ENCODE measurements at places on chromosomes 4 and X.

GRCh38 chr4:10302096-10302495 is 155.1 kb downstream of the ZNF518B start:
- no peak for DNase-seq

DNA sequence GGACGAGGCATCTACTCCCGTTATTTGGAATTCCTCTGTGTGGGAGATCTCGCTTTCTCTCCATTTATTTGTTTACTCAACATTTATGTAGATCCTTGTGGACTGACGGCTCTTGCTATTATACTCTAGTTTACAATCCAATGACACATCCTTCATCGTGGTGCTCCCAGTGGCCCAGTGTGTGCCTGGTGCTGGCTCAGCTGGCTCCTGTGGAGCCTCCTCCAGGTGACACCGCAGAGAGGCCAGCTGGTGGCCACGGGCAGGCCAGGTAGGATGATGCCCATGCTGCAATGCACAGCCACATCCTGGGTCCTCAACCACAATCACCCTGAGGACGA is 84.0 kb upstream of the AFAP1 start:
- DNase-seq: no peak

- no peak for DNase-seq
Measured at GRCh38 chr4:61379406-61379805, 179.3 kb downstream of the ADGRL3 start.

DNA sequence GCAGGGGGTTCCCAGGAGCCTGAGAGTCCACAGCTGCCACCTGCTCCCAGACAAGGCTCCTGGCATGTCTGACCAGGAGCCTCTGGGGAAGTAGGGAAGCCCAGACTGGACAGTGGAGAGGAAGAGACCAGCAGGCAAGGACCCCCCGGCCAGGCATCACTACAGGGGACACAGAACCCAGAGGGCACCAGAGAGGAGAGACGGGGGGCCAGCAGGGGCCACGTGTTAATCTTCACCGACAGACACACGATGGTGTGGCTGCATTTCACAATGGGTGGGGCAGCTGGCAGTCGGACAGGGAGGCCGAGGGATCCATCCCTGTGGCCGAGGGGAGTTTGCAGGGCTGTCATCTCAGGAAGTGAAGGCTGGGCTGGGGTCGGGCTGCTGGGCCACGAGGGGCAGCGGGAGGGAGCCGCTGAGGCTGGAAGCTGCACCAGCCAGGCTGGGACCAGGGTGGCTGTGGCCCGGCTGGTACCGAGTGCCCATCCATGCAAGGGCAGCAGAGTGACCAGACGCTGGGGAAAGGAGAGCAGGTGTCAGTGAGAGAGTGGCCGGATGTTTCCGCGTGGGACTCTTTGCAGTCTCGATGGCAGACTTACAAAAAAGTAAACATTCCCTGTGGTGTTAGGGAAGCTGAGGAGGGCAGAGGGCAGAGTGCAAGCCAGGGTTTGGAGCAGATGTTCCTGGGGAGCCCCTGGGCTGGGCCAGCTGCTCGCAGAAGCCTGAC is 4.7 kb downstream of the PDE6B start:
- DNase-seq: no peak

- no peak for DNase-seq
Measured at GRCh38 chrX:9935436-9935835, 31.7 kb upstream of the CLDN34 start.

DNA sequence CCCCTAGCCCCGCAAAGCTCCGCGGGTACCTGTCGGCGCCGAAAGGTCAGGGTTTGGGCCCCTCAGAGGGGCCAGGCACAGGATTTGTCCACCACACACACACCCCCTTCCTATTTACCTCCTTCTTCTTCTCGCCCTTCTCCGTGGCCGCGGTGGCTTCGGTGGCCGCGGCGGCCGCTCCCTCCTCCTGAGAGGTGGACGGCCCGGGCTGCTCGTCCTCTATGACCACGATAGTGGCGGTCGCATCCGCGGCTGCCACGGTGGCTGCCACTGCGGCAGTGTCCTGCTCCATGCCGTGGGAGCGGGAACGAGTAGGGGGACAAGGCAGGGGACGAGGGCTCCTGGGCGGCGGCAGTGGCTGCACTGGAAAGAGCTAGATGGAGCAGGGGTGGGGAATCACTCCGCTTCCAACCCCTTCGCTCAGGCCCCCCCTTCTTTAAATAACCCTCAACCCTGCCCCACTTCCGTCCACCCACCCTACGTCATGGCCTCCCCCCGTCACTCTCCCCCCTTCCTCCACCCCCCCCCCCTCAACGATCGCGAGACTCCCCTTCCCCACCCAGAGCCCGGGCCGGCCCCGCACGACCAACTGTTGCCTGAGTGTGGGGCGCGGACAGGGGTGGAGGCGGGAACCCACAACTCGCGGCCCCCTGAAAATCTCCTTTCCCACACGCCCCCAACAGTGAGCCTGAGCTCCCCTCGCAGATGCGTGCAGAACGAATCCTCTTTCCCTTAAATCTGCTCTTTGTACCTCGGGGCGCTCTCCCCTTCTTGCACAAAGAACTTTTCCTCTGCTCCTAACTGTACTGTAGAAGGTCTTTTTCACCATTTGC is at the start of gene SMARCA1:
Gene SMARCA1, minus strand, starts transcription at position 412 of the 833 bp plus-strand sequence. Its CDS starts 120 bp downstream, at position 292.
- no peak for DNase-seq

GRCh38 chr4:3174371-3175338 is 74.3 kb upstream of the MSANTD1 start:
- DNase-seq: no peak

DNA sequence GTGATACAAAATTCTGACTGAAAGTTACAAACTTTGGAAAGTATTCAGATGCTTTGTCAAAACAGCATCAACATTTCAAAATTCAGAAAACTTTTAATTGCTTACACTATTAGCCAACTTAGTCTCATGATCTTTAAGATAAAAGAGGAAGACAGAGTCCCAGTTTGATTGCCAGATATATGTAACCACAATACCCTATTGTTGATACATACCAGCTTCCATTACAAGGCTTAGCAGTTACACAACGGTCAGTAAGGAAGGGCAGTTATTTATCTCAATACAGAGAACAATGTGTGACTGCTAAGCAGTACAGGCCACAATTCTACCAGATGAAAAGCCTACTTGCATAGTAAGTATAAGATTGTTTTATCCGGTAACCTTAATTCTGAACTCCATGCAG is 138.4 kb downstream of the SPANXN3 start:
- DNase-seq: no peak

All from activated CD4-positive, alpha-beta T cell treated with anti-CD3 and anti-CD28 coated beads, Interleukin-2, amount 50 U/mL, for 4 hours (primary cell).